H54 (cell line): ENCODE measurements at places on chromosomes 2 and 18.

DNA sequence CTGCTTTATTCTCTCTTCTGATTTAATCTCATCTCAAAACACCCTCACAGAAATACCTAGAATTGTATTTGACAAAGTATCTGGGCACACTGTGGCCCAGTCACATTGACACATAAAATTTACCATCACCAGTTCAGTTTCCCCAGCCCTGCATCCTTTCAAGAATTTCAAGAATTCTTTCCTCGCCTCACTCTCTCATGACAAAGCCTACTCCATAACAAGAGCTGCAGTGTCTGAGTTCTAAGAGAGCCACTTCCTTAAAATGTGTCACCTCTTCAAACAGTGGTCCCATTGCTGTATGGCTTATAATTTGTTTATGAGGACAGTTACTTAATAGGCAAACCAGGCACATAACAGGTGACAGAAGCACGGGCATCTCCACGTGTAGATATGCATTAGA, 90.9 kb upstream of the STK39 start:
- DNase-seq = no peak

DNA sequence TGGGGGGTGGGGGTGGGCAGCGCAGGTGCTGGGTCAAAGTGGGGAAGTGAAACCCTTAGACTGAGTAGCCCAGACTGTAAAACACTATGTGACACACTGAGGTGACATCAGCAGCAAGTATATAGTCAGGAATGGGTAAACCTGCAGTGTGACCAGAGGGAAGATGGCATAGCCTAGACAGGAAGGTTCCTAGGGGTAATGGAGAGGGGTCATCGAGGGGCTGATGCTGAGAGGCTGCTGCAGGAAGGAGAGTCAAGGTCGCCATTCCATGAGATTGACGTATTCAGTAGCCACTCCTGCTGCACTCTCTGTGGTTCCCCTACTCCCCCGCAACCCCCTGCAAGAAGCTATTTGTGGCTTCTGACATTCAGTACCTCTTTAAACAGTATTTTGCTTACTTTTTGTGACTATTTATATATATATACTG, 111.7 kb downstream of the CHST9 start:
- DNase-seq = no peak

GRCh38 chr2:20576598-20577115, 74.2 kb downstream of the HS1BP3 start:
- no peak for DNase-seq

DNA sequence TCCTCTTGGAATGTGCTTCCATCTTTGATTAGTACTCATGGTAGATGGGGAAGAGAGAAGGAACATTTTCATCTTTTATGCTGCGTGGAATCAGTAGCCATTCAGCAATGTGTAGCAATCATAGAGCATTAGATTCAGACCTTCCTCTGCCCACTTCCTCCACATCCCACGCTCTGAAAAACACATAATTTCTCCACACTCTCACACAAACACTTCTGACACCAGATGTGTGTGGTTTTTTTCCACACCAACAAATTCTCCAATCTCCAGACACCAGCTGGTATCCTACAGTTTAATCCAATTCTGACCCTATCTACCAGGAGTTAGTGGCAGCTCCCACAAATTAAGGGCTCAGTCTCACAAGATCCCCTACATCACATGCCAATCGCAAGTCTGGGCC, 103.3 kb downstream of the AOX1 start:
- DNase-seq = no peak

GRCh38 chr2:219158586-219158985, 2.0 kb downstream of the NHEJ1 start:
- no peak for DNase-seq

DNA sequence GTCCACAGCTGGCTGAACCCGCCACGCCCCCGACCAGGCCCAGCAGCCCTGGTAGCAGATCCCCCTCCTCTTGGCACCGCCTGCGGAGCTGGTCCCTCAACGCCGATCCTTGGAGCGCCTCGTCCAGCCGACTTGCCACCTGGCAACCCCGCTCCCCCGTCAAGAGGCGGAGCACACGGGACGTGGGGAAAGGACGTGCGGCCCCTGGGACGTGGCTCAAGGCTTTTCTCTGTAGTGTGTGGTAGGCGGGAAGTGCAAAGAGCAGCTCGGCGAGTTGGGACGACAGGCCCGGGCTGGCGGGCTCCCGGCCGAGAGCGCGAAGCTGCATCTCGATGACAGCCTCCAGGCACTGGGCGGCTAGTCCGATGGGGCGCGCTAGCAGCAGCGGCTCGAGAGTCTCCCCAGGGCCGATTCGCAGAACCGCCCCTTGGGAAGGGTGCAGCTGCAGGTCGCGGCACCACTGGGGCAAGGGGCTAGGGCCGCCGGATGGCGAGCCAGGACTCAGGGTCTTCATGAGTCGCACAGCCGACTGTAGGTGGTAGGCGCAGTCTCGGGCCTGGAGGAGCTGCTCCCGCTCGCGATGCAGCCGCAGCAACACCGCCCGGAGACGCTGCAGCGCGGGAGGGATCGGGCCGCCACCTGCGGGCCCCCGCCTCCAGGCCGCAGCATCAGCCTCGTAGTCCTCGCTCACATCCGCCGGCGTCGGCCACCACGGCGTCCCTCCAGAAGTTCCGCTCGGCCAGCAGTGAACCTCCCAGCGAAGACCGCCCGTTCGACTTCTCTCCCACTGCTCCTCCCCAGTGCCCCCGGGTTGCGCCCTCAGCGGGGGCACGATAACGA, 617 bp downstream of the CCDC142 start:
- no peak for DNase-seq

DNA sequence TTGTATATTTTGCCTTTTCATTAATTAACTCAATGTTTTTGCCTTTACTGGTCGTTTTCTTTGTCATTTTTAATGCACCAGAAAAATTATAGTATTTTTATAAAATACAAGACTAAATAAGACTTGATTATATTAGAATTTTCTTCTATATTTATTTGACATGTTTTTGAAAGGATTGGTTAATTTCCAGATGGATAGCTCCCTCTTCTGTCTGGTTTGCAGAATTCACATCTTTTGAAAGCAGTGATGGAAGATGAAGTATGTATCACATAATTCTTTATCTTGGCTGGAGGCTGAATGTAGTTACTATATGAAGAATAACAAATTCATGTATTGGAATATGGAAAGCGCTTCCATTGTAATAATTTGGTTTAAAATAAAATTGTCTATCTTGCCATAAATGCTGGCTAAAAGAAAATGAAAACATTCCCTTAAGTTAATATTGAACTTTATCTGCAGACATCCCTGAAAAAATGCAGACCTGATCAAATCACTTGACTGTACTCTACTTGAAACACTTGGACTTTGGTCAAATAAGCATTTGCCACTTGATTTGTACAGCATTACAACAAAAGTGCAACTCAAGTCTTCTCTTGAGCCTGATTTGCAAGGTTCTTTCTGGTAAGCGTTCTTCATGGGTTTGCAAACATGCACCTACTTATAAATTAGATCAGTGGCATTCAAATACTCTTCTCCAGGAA, 86.3 kb upstream of the EFEMP1 start:
- no peak for DNase-seq

DNA sequence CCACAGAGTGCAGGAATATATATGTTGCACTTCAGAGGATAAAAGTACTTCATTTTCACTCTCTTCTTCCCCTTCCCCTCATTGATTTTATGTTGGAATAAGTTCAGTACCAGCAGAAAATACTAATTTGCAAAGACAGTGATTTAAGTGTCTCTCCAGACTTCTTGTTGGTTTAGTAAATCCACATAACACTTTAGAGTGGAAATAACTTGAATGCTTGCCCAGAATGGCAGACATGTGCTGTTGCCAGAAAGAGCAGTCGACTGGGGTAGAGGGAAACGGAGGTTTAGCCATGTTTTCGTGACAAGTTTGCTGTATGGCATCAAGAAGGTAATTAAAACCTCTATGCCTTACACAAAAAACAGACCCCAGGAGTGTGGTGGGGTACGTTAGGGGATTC, 246.0 kb upstream of the CXCR4 start:
- DNase-seq = no peak

DNA sequence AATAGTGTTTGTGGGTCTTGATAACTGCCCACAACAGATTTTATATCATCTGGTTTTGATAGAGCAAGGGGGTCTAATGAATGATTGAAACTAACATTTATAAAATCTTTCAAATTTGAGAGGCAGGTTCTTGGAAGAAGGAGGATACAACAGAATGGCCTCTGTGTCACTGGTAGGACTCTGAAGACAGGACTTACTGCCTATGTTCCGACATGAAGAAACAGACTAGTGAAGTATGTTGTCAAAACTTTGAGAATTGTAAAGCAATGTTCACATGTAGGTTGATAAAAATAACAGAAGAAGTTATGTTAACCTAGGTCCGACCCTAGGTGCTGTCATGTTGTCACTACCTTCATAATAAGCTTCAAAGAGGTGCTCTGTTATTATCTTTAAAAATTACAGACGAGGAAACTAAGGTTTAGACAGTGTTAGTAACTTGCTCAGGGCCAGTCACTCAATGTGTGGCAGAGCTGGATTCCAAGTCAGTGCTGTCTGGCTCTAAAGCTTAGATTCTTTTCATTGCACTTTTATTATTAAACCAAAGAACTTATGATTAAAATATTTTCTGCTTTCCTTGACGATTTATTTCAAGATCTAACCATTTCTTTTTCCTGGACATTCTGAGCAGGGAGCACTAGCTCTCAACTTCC, 146.2 kb downstream of the RPIA start:
- no peak for DNase-seq

- DNase-seq = no peak
Observed at GRCh38 chr2:186771395-186771794, 77.5 kb downstream of the FAM171B start.

DNA sequence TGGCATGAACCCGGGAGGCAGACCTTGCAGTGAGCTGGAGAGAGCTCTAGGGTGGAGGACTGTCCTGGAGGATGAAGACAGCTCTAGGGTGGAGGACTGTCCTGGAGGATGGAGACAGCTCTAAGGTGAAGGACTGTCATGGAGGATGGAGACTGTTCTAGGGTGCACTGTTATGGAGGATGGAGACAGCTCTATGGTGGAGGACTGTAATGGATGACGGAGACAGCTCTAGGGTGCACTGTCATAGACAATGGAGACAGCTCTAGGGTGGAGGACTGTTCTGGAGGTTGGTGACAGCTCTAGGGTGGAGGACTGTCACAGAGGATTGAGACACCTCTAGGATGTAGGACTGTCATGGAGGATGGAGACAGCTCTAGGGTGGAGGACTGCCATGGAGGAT, 21.1 kb upstream of the KCNG2 start:
- no peak for DNase-seq
